ENCODE measurements at places on chromosomes 13 and 19.

DNA sequence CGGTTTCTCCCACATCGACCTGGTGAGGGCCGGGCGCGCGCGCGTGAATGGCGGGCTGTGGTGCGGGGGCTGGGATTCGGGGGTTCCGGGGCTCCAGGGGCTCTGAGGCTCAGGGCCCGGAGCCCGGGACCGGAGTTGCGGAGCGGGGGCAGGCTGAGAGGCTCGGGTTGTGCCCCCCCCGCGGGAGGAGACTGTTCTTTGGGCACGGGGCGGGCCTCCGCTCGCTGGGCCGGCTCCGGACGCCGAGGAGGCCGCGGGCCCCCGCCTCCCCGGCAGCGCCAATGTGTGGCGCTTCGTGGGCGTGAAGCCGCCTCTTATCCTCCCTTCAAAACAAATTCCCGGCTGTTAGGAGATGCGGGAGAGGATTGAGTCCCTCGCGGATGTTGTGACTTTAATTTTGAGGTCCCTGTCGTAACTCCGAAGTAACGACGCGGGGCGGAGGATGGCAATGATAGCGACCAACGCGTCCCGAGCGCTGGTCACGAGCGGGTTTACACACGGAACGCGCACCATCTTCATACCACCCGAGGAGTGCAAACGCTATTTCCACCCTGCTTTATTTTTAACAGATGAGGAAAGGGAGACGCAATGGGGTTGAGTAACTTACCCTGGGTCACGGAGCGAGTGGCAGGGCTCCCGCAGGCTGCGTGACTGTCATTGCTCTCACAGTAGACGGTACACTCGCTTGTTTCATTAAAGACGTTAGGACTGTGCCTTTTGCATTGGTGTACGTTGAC is 536 bp downstream of the UBA2 start:
- DNase-seq: peak; percentile 45

- DNase-seq: peak; percentile 88
These were observed 832 bp upstream of the ZNF491 start for GRCh38 chr19:11797491-11797890.

GRCh38 chr19:17245535-17245984 is at the start of gene NR2F6:
TSS of gene NR2F6 (minus strand) at chr19:17245919. CDS start at chr19:17245220, 699 bp downstream.
- no peak for DNase-seq

- DNase-seq: no peak
These were observed 871 bp upstream of the ZNF583 start for GRCh38 chr19:56403261-56403660.

GRCh38 chr13:44075113-44075512 is 195.4 kb downstream of the LACC1 start:
- no peak for DNase-seq

- no peak for DNase-seq
These were observed 1287.1 kb downstream of the PCDH9 start for GRCh38 chr13:65943024-65943423.

GRCh38 chr19:4690361-4690760 is 20.2 kb upstream of the MYDGF start:
- no peak for DNase-seq

DNA sequence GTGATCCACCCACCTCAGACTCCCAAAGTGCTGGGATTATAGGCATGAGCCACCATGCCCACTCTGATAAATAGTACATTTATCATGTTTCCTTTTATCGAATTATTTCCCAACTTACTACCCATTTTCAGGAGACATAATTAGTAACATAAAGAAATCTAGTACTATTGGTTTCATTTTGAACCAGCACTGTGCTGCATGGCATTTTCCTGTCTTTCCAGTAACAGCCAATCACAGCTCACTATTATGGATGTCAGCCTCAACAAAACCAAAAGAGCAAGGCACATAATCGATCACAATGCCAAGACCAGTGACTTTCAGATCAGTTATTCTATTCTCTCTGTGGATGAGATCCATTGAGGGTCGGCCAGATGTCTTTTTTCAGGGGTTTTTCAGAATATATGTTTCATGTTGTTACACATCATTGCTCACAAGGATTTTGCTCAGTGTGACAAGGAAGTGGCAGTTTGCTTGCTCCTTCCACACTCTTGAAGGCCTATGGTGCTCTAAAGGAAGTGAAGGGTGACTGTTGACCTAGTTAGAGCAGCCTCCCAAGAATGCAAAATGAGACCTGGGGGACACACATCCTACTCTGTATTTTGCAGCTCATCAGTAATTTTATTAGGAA is 233.4 kb downstream of the KCNRG start:
- DNase-seq: peak; percentile 46

DNA sequence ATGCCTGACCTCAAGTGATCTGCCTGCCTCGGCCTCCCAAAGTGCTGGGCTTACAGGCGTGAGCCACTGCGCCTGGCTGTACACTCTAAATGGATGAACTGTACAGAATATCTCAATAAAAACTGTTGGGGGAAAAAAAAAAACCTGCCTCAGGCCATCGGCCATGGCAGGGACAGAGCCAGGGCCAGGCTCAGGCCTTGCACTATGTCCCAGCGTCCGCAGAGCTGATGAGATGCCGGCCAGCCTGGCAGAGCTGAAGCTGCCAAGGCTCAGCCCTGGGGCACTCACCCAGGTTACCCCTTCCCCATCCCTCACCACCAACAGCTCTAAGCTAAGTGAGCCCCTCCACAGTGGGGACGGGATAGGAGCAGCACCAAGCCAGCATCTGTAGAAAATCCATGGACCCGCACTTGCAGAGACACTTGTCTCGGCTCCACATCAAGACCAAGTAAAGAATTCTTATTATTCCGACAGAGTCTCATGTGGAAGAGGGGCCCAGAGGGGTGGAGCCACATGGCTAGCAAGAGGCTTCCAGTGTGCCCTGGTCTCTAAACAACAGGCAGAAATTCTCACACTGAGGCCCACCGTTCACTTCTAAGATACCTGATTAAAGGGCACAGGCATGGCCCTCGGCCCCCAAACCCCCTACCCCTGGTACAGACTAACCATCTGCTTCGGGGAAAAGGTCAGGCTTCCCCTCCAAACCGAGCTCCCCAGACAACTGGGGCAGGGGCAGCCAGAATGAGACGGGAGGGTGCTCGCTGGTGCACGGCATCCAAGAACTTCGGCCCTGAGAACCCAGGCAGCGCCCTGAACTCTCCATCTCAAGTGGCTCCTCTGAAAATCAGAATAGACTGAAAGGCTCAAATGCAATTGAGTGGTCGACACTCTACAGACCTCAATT is 5.8 kb downstream of the PPP6R1 start:
- no peak for DNase-seq

GRCh38 chr13:48797127-48797526 is 143.4 kb downstream of the CYSLTR2 start:
- no peak for DNase-seq

- peak; percentile 41 for DNase-seq
These were observed 3.7 kb downstream of the HRC start for GRCh38 chr19:49151267-49152118.

DNA sequence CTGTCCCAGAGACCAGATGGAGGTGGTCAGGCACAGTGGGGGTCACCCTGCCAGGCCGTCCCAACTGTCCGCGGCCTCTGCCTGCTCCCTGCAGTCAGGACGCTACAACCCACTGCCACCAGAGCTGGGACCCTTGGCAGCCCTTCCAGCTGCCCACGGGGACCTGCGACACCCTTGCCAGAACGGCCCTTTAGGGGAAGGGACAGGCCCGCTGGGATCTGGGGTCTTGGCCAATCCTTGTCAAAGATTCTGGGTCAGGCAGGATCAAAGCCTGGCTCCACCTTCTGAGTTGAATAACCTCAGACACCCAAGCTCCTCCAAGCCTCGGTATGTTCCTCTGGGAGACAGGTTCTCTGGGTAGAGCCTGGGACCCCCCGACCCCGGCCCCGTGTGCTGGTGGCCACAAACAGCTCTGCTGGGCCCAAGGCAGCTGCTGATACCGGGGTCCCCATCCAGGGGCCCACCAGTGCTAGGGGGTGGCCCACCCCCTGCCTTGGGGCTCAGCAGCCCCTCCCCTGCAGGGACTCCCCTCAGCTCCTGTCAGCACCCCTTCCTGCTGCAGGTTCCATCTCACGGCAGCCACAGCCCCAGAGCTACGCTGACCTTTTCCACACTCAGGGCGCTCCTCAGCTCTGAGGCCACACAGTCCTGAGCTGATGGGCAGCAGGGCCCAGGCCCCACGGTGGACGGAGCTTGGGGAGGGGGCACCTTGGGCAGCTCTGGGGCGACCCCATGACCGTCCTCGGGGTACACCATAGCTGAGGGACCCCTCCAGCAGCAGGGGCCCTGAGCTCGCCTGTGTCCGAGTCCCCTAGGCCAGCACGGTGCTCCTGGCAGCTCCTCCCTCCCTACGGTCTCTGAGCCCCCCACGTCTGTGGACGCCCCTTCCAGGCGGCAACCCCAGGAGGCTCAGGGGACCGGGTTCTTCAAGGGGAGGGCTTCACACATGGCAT is 18.4 kb downstream of the SBNO2 start:
- no peak for DNase-seq

DNA sequence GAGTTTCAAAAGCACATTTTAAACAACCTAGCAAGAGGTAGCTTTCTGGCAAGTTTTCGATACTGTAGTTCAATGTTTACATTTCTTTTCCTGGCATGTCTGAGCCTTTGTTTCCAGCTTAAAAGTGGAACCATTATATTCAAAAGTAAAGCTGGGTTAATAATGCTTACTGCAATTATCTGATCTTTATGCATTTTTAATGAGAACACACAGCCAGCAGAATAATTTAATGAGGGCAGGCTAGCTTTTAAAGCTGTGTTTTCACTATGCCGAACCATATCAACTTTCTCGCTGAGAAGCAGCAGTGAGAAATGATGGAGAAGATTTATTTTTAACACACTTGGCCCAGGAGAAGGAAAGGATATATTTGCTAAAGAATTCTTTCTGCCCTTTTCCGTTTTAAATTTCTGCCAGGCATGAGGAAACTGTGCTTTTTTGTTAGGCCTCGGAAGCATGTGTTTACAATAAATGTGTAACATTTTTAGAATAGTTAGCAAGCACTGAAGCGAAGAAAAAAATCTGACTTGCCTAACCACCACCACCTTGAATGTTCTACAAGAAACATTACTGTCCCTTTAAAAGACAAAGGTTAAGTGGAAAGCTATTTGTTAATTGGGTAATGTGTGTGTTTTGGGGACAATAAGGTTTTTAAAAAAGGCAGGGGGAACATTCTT is 1.0 kb downstream of the MBNL2 start:
- peak; percentile 15 for DNase-seq

- no peak for DNase-seq
These were observed 53.1 kb downstream of the ZNF254 start for GRCh38 chr19:24140099-24140498.

GRCh38 chr19:23887642-23888041 is 27.0 kb upstream of the ZNF726 start:
- DNase-seq: no peak
